Forelimb muscle (tissue), 1 donor: ENCODE measurements at places on chromosomes 2 and 18.

GRCh38 chr2:72325592-72326422 lies 178.1 kb upstream of the CYP26B1 start:
- no peak for DNase-seq

DNA sequence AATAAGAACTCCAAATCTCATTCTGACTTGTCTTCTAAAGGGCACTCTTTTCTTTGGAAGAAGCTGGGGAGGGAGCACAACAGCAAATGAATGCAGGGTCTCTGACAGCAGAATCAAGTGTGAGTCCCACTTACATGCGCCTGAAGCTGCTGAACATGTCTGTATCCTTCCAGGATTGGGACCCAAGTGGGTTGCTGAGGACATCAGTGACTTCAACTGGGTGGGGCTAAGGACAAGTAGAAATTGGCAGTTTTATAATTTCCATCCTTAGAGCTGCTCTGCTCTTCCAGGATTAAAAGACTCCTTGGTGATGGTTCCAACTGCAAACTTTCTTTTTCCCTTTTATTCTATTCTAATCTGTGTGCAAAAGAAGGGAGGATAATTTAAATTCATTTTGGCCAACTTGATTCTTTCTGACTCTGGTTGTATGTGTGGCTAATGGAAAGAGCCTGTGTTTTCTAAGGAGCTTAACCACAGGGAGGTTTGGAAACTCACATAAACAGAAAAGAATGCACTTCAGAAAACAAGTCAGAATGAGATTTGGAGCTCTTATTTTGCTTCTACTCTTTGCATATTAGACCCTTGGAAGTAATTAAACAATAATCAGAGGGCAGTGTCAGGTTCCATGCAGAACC lies 20.6 kb downstream of the ANTXR1 start:
- no peak for DNase-seq

GRCh38 chr2:128874608-128875007 lies 555.9 kb upstream of the HS6ST1 start:
- no peak for DNase-seq

GRCh38 chr2:29688429-29688828 lies 233.0 kb downstream of the ALK start:
- DNase-seq: no peak

DNA sequence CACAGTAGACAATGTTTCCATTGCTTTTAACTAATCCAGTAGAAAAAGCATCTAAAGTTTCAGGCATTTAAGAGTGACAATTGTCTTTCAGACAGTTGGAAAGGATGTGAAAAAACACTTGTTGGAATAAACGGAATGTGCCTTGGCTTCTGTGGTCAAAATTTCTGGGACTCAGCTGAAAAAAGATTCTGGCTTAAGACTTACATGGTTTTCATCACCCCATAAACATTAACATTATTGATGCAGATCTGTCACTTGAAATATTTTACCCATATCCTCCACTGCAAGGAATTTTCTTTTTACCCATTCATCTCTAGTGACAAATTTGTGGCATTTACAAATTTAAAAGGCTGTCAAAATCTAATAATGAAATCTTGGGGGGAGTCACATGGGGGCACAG lies 166.0 kb downstream of the SRBD1 start:
- no peak for DNase-seq

GRCh38 chr18:74977041-74977440 lies 231.9 kb downstream of the PTGR3 start:
- no peak for DNase-seq

GRCh38 chr2:130372055-130372832 lies 16.4 kb downstream of the PTPN18 start:
- no peak for DNase-seq

GRCh38 chr2:5657231-5657630 lies 35.0 kb upstream of the SOX11 start:
- no peak for DNase-seq

GRCh38 chr2:101893681-101894381 lies 97.9 kb upstream of the IL1R2 start:
- no peak for DNase-seq

GRCh38 chr2:233489143-233489542 lies 77.4 kb downstream of the USP40 start:
- no peak for DNase-seq

- DNase-seq: no peak
Observed at GRCh38 chr2:74093840-74094239, 53.9 kb downstream of the BOLA3 start.

- DNase-seq: no peak
Observed at GRCh38 chr2:169065422-169065821, 3.9 kb upstream of the DHRS9 start.

DNA sequence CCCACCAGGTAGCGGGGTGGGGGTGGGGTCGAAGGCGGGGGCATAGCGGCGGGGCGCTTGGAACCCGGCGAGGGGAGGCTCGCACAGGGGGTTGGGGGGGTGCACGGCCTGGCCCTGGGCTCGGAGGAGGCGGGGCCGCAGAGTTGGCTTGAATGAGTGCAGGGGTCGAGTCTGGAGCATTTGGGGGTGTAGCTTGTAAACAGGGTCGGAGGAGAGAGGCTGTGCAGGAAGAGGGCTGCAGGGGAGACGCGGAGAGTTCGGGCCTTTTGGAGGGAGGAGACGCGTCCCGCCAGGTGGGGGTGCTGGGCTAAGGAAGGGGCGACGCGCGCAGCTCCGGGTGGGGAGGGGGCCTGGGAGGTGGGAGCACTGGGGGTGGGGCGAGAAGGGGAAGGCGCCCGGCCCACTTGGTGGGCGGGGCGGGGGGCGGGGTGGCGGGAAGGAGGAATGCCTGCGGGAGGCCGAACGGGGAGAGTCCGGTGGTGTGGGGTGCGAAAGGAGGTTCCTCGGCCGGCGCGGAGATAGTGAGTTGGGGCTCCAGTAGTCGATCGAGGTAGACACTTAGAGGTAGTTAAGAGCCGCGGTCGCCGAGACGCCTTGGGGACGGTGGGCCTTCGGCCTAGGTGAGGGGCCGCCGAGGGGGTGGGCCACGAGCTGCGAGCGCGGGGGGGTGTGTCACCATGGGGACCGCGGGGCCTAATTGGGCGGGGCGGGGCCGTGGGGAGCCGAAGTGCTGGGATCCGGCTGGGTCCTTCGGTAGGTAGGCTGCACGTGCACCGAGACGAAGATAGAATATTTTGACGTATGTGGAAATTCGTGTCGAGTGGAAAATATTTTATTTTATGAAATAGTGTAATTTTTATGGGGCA lies 774 bp downstream of the MSH6 start:
- DNase-seq: no peak

- no peak for DNase-seq
Observed at GRCh38 chr18:48801728-48802542, 148.8 kb downstream of the SMAD7 start.

DNA sequence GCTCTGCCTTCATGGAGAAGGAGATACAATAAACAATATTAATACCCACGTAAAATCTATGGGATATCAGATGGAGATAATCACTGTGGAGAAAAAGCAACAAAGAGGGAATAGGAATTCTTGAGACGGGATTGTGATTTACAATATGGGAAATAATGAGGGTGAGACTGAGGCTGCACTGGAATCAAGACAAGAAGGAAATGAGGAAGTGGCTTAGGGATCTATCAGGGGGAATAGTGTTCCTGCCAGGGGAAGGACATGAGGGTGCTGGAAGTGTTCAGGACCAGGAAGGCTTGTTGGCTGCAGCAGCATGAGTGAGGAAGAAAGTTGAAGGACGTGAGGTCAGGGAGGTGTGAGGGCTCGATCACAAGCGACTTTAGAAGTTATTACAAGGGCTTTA lies 182.4 kb downstream of the DYSF start:
- no peak for DNase-seq

DNA sequence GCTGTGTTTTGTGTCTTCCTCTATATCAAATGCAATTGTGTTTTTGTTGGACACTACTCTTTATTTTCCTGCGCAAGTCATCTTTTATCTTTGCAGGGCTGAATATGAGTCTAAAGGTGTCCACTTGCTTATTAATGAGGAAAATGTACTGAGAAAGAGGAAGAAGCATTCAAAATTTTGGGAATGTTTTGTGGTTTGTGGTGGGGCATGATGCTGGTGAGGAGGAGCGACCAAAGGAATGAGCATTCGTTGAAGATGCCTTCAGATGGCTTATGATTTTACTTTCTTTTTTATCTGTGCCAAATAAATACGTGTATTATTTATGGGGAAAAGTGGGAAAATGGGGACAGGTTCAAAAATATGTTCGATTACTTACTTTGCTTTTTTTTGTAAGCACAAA lies 63.9 kb upstream of the SMIM21 start:
- DNase-seq: no peak

DNA sequence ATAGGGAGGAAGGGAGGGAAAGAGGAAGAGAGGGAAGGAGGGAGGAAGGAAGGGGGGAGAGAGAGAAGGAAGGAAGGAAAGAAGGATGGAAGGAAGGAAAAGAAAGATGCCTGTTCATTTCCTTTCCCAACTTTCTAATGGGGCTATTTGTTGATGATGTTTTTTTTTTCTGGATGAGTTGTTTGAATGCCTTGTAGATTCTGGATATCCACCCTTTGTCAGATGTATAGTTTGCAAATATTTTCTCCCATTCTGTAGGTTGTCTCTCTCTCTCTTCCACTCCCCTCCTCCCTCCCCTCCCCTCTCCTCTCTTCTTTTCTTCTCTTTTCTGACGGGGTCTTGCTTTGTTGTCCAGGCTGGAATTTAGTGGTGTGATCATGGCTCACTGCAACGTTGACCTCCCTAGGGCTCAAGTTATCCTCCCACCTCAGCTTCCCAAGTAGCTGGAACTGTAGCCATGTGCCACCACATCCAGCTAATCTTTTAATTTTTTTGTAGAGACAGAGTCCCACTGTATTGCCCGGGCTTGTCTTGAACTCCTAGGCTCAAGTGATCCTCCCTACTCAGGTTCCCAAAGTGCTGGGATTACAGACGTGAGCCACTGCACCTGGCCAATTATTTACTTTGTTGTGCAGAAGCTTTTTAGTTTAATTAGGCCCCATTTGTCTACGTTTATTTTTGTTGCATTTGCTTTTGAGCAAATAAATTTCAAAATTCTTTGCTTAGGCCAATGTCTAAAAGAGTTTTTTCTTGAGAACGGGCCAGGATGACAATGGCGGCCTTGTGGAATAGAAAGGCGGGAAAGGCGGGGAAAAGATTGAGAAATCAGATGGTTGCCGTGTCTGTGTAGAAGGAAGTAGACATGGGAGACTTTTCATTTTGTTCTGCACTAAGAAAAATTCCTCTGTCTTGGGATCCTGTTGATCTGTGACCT lies 57.3 kb upstream of the FAM117B start:
- DNase-seq: no peak

- no peak for DNase-seq
Observed at GRCh38 chr2:107553539-107553938, 273.2 kb upstream of the RGPD4 start.

GRCh38 chr2:148350199-148350598 lies 294.4 kb upstream of the EPC2 start:
- DNase-seq: peak; percentile 1

- DNase-seq: no peak
Observed at GRCh38 chr2:173059971-173060461, 15.6 kb upstream of the MAP3K20 start.

- DNase-seq: no peak
Observed at GRCh38 chr2:185284696-185285095, 453.9 kb upstream of the FSIP2 start.

DNA sequence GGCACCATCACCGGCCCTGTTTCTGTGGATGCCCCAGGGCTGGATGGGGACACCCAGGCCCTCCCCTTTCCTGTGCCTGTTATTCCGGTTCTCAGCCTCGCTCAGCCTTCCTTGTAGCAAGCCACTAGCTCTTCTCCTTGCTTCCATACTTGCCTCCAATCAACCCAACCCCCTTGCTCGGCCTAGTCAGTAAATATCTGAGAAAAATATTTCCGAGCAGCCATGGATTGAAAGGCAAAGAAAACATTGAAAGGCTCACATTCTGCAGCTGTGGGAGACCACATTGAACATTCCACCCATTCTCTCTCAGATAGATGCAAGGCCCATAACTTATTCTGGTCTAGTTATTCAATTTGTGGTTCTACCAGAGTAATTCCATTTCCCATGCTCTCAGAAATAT lies 114.9 kb downstream of the SPP2 start:
- no peak for DNase-seq

DNA sequence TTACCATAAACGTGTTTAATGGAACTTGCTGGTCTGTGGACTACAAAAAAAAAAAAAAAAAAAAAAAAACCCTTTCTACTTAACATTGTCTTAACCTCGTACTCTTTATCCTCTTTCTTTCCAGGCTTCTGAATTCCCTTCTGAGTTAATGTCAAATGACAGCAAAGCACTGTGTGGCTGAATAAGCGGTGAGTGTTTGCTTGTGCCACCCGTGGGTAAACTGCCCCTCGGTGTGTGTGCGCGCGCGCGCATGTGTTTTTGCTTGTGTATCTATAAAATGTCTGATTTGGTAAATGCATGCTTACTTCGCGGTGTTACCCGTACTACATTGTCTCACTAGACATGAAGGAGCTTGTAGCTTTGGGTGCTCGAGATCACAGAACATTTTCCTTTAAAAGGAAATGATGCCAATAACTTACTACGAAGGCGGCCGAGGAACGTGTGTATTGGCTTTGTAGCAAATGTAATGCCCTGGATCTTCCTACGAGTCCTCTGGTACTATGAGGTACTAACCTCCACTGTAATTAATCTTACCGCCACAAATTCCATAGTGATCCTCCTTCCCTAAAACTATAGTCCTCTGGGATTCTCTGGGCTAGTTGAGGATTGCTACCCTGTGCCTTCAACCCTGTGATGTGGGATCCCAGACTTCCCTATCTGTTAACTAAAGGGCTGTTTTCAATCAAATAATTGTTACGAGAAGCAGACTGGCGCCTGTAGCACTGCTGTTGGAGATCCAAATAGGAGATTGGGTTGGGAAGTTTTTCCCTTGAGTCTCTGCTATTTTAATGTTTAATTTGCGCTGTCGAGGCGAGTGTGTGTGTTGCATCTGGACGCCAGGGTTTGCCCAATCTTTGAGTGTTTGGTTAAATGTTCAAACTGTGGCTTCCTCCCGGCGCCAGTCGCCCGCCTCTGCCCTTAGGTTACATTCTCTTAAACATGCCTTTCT lies 1.1 kb downstream of the ID2 start:
- no peak for DNase-seq

- no peak for DNase-seq
Observed at GRCh38 chr2:33022989-33023727, 76.4 kb downstream of the LTBP1 start.
